ENCODE measurements at places on chromosomes 3 and 15. TPM values are rescaled to one million over a fixed set of nuclear protein-coding genes. Genes with fewer than 3 reads are reported as not detected.

Gene POLQ
- 0.68 TPM for total RNA-seq

Gene HES1
- total RNA-seq, result 60.5 TPM

Gene MAP1A
- total RNA-seq, result 39.4 TPM

DNA sequence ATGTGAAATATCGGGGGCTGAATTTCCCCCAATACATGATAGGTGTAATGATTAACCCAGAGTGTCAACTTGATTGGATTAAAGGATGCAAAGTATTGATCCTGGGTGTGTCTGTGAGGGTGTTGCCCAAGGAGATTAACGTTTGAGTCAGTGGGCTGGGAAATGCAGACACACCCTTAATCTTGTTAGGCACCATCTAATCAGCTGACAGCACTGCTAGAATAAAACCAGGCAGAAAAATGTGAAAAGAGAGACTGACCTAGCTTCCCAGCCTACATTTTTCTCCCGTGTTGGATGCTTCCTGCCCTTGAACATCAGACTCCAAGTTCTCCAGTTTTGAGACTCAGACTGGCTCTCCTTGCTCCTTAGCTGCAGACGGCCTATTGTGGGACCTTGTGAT is 247.8 kb downstream of the OTOL1 start:
- no peak for DNase-seq

GRCh38 chr3:161343986-161344385 is 27.3 kb downstream of the SPTSSB start:
- no peak for DNase-seq

GRCh38 chr3:113140876-113141275 is 70.5 kb upstream of the BOC start:
- no peak for DNase-seq
